ENCODE measurements at places on chromosomes 3 and 15.

DNA sequence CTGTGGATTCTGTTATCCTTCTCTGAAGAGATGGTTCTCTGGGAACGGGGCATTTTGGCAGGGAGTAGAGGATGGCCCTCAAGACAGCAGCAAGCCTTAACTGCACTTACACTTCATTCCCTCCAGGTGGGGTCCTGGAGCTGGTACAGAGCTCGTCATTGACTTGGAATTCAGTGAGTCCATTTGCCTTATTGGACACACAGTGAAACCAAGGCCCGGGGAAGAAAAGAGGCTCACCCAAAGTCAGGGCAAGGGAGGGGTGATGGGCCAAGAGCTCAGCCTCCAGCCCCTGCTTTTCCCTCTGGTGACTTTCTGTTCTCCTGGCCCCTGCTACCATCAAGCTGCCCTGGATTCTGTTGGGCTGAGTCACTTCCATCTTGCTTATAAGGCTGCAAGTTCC is 125.6 kb downstream of the ETFA start:
- no peak for DNase-seq

DNA sequence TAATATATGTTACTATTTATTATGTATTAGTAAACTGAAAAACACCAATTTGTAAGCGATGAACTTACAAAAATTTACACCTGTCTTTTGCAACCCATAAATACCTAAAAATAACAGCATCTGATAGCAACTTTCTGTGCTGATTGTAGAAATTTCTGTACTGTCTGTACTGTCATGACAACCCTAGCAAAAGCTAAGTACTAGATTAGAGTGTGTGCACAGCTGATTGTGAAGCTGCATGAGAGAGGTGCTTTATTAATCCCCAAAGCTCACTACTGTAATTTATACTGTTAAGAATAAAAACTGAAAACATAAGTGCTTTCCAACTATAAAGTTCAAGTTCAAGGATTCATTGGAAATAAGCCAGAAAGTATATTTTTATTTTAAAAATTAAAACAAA is 815 bp downstream of the BCL2A1 start:
- DNase-seq, result no peak

DNA sequence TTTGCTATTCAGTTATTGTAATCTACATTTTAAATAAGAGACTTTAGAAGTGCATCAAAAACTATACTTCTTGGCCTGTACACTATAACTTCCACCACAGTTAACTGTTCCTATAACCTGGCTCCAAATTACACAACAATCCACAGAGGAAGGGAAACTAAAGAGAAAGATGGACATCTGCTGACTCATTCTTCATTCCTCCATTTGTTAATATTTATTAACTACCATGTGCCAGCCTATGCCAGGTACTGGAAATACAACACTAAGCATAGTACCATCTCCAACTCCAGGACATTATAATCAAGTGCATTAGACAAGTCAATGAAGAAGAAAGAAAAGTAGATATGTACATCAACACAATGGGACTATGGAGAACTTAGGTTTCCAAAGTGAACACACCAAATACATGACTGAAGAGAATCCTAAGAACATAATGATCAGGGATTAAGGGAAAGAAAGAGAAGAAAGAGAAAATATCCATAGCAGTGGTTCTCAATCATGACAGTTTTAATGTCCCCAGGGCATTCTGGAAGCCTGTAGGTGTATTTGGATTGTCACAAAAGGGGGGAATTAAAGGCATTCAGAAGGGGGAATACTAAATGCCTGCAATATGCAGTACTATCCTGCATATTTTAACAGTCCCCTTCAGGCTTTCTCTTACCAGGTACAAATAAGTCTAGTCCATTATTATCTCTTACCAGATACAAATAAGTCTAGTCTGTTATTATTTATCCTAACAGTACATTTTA is 8.9 kb downstream of the ICE2 start:
- no peak for DNase-seq

GRCh38 chr15:67066041-67066958 is 898 bp downstream of the SMAD3 start:
- no peak for DNase-seq

- DNase-seq, result no peak
Observed at GRCh38 chr3:73558727-73559075, 66.0 kb downstream of the PDZRN3 start.

DNA sequence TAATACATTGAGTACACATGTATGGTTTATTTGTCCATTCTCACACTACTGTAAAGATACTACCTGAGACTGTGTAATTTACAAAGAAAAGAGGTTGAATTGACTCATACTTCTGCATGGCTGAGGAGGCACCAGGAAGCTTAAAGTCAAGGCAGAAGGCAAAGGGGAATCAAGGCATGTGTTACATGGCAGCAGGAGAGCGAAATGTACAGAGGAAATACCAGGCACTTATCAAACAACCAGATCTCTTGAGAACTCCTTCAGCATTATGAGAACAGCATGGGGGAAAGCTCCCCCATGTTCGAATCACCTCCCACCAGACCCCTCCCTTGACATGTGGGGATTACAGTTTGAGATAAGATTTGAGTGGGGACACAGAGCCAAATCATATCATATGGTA is 666.3 kb downstream of the ZBBX start:
- no peak for DNase-seq

DNA sequence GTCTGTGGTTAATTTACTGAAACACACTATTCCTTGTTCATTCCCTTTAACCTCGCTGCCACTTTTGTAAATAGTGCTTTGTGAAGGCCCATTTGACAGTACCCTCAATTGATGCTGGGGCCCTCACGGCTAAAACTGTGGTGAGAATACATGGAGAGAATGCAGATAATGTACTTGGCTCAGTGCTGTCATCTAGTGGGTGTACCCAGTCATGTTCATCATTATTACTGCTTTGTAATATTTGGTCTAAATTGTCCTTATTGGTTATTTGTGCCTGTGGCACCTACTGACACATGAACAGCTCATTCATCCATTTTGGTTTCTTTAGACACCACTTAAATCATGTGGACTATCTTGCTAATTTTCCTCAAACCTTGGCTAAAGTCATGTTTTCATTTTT is 543.6 kb downstream of the EDEM1 start:
- DNase-seq, result no peak

DNA sequence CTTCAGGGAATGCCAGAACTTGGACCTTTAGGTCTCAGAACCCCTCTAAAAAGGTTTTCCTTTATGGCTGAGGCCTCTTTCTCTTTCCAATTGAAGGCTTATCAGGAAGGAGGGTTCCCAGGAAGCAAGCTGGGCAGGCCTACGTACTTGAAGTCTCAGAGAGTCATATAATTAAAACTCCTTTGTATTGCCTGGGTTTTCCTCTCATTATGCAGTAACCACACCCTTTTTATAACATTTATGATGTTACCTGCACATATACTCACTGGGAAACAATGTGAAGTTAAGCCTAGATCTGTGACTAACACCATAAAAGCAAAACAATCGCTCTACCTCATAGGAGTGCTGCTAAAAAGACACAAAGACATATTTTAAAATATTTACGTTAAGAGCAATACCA is 27.3 kb downstream of the SERP1 start:
- no peak for DNase-seq

GRCh38 chr3:47406762-47407149 is 25.9 kb downstream of the PTPN23 start:
- no peak for DNase-seq

GRCh38 chr3:97793420-97794019 is 28.3 kb upstream of the CRYBG3 start:
- DNase-seq, result no peak

- no peak for DNase-seq
Observed at GRCh38 chr3:143820466-143821221, 27.6 kb downstream of the SLC9A9 start.

DNA sequence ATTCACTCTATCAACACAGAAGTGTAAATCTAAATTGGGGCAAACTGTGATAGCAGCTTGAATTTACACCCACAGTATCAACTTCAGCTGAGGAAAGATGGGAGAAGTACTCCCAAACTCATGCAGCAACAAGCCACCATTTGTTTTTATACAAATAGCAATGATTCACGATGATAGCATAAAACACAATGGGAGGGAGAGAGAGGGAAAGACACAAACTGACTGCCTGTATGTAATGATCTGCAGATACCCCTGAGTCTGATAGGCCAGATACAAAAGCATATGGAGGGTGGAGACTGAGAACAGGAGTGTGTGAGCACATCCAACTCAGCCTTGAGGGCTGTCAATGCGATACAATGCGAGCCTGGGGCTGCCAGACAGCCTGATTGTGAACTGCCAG is 79.2 kb downstream of the CNTN3 start:
- no peak for DNase-seq

DNA sequence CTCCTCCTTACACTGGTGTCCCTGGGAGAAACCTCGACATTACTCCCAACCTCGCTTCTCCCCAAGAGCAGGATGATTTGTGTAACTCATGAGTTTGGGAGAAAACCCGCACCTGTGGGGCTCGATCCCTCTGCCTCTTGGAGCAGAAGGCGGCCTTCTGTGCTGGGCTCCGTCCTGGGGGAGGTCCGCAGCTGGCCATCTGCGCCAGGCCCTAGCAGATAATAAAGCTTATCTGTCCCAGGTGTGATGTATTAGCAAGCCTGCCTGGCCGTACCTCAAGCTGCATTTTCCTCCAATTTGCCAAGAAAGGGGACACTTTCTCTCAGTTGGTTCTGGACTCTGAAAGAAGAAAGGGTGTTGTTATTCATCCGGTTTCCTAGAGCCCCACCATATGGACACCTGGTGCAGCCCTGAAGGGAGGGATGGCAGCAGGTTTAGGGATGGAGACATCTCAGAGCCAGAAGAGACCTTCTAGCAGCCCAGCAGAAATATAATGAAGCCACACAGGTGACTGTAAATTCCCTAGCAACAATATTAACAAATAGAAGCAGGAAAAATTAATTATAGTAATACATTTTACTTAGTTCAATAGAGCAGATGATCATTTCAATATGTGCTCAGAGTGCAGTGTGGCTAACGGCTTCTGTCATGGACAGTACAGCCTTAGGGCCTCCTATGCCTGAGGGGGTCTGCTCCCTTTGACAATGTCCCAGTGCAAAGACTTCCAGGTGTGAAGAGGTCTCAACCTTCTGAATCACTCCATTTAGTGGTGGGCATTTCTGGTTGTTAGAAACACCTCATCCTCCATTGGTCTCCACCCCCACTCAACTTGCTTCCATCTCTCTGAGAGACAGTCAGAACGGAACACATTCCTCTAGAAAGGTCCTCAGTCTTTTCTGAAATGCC is 94.8 kb downstream of the CPN2 start:
- DNase-seq, result no peak

- DNase-seq, result no peak
Observed at GRCh38 chr15:64528871-64529270, 68.5 kb downstream of the ZNF609 start.

DNA sequence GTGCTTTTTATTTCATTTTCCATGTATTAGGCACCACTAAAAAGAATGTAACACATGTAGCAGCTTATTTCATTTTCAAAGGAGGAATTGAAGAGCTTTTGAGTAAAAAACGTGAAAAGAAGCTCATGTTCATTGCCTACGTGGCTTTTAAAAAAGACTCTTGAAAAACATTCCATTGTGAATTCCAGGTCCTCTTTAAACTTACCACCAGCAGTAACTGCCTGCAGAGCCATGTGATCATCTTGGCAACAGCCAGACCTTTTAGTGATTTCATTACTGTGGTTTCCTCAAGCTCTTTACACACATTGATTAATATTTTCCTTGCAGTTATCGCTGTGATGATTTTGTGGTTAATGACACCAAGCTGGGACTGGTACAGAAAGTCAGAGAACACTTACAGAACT is 43.8 kb upstream of the FBXL22 start:
- no peak for DNase-seq

DNA sequence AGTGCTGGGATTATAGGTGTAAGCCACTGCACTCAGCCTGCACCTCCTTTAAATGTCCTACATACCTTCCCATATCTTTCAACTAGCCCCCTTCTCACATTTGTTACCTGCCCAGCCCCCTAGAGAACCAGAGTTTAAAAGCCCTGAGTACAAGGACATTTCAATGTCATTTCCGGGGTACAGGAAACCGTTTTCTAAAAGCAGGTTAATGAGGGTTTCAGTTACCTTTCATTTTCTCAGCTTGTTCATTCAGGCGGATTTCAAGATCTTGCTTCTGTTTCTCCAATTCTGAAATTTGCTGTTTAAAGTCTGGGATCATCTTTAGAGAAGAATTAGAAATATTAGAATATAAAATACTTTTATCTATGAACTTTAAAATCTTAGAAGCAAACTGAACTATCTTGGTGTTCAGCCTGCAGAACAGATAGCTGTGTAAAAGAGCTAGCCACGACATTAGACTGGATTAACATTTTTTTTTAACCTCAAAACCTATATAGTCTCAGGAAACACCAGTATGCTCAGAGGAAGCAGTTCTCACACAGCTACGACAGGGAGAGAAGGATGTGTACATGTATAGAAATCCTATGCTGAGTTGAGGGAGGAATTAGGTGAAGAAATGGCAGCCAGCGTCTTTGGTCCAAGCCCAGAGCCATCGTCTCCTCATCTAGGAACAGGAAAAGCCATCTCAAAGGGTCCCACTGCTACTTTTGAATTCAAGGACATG is 29.9 kb upstream of the GNB5 start:
- DNase-seq, result no peak

- DNase-seq, result no peak
Observed at GRCh38 chr3:47527952-47528725, 14.6 kb upstream of the ELP6 start.

DNA sequence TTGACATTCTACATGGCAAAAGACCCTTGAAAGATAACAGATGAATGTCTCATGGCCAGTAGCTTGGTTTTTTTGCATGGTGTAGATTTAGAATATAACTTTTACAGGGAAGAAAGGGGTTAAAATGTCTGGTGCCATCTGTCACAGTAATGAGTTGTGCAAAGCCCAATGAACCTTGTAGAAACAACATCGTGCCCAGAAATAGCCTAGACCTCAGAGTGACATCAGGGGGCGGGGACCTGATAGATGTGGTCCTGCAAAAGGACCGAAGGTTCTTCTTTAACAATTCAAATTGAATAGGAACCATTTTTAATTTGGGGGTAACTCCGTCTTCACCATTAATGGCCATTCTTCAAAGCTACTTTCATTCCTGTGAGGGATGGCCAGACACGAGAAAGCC is 254.1 kb upstream of the CTDSPL start:
- no peak for DNase-seq

- no peak for DNase-seq
Observed at GRCh38 chr3:132311841-132312240, 5.4 kb upstream of the ACP3 start.

GRCh38 chr3:182937293-182938051 is 42.9 kb downstream of the DCUN1D1 start:
- DNase-seq, result no peak

DNA sequence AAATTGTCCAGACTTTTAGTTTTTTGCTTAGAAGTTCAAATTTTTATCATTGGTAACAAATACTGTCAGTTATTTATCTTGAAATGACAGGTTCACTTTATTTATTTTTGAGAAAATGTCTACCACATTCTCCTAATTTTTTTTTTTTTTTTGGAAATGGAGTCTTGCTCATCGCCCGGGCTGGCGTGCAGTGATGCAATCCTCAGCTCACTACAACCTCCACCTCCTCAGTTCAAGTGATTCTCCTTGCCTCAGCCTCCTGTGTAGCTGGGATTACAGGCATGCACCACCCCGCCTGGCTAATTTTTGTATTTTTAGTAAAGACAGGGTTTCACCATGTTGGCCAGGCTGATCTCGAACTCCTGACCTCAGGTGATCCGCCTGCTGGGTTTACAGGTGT is 16.1 kb upstream of the EBLN2 start:
- DNase-seq, result no peak
